ENCODE measurements at places on chromosomes 13 and 19.

DNA sequence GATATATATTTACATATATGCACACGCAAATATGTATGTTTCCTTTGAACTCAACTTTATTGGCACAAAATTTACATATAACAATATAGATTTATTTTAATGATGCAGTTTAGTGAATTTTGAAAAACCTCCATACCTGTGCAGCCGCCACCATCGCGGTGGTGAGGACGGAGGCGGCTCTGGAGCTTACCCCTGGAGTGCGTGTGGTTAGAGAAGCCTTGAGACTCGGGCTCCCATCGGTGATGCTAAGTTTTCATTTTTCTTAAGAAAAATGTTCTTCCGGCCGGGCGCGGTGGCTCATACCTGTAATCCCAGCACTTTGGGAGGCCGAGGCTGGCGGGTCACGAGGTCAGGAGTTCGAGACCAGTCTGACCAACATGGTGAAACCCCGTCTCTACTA, 31.8 kb downstream of the GJA3 start:
- H3K4me1 ChIP-seq, result peaks cover 2% of the 10 kb centered on the region
- no peaks in the 10 kb centered on the region for H3K36me3 ChIP-seq
- no peak overlapping the region for H3K27ac ChIP-seq
- peaks cover 24% of the 10 kb centered on the region for H3K27me3 ChIP-seq
- no peak for DNase-seq

GRCh38 chr13:66362485-66362884, 867.7 kb downstream of the PCDH9 start:
- no peaks in the 10 kb centered on the region for H3K27me3 ChIP-seq
- H3K27ac ChIP-seq, result no peak overlapping the region
- H3K4me1 ChIP-seq, result no peaks in the 10 kb centered on the region
- H3K36me3 ChIP-seq, result no peaks in the 10 kb centered on the region

GRCh38 chr13:51665456-51665855, 81.2 kb downstream of the WDFY2 start:
- no peak overlapping the region for H3K4me3 ChIP-seq
- H3K36me3 ChIP-seq, result peaks cover 4% of the 10 kb centered on the region
- DNase-seq, result no peak
- H3K27me3 ChIP-seq, result no peaks in the 10 kb centered on the region
- peaks cover 5% of the 10 kb centered on the region for H3K4me1 ChIP-seq

GRCh38 chr13:23754997-23755396, 134.2 kb downstream of the MIPEP start:
- peaks cover 4% of the 10 kb centered on the region for H3K36me3 ChIP-seq
- H3K4me1 ChIP-seq, result peaks cover 38% of the 10 kb centered on the region
- H3K27me3 ChIP-seq, result peaks cover 3% of the 10 kb centered on the region

DNA sequence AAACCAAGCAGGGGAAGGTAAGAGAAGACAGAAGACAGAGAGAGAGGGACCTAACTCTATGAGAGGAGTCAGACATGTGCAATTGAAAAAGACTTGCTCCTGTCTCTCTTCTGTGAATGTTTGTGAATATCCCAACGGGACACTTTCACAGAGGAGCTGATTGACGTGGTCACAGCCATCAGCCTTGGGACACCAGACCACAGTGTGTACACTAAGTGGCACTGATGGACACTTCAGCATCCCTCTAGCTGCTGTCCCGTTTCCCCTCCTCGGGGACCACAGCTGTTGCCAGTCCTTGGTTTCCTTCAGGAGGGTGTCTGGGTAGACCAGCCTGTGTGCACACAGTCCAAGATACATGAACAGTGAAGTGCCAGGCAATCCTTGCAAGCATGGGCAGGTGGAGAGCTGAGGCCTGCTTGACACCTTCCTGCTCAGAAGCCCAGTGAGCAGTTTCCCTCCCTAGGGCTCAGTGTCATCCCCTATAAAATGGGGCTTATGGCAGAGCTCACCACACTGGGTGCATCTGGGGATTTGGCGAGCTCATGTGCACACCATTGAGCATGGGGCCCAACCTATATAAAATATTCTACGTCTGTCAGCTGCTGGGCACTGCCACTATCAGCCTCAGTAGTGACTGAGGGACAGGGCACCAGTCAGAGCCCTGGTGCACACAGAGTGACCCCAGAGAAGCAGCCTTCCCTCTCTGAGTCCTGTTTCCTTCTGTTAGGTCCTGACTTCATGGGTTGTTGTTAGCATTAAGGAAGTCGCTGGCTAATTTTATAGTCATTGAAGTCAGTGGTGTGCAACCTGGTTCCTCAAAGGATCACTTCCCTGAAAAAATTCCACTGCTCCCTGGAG, 4.3 kb upstream of the USF2 start:
- no peak overlapping the region for H3K4me3 ChIP-seq
- no peaks in the 10 kb centered on the region for H3K27me3 ChIP-seq
- peaks cover 8% of the 10 kb centered on the region for H3K4me1 ChIP-seq

DNA sequence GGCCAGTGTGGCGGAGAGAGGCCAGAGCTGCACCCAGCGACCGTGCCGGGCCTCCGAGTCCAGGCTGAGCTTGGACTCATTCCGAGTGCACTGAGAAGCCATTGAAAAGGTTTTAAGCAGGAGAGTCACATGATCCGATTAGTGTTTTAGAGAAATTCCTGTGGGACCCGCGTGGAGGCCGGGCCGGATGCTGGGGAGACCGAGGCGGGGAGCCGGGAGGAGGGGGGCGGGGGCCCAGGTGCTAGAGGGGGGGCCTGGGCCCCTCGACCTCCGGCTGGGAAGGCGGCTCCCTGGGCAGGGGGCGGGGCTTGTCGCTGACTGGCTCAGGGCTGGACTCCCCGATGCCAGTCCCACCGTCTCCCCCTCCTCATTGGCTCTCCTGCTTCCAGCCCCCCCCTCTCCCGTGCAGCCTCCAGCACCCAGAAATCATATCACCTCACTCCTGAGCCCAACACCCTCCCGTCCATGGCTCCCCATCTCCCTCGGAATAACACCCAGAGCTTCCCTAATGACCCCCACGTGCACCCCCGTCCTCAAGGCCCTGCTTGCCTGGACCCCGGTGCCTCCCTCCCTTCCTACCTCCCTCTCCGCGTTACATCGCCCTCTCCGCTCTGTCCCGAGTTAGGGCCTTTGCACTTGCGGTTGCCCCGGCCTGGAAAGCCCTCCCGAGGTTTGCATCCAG, 5.2 kb upstream of the ZNF579 start:
- H3K27ac ChIP-seq, result no peak overlapping the region
- H3K4me1 ChIP-seq, result peaks cover 21% of the 10 kb centered on the region
- peak overlapping the region; percentile 49 for H3K4me3 ChIP-seq
- peaks cover 13% of the 10 kb centered on the region for H3K27me3 ChIP-seq
- H3K36me3 ChIP-seq, result no peaks in the 10 kb centered on the region

- H3K27me3 ChIP-seq, result no peaks in the 10 kb centered on the region
- peaks cover 19% of the 10 kb centered on the region for H3K36me3 ChIP-seq
- peaks cover 68% of the 10 kb centered on the region for H3K4me1 ChIP-seq
- H3K27ac ChIP-seq, result peak overlapping the region; percentile 68
- peak overlapping the region; percentile 66 for H3K4me3 ChIP-seq
- DNase-seq, result no peak
Measured at GRCh38 chr13:75761369-75761768, 125.2 kb downstream of the LMO7 start.

GRCh38 chr19:47296036-47296435, 13.6 kb upstream of the C5AR1 start:
- H3K4me1 ChIP-seq, result peaks cover 5% of the 10 kb centered on the region
- no peak overlapping the region for H3K4me3 ChIP-seq
- peak; percentile 62 for DNase-seq
- no peaks in the 10 kb centered on the region for H3K27me3 ChIP-seq

DNA sequence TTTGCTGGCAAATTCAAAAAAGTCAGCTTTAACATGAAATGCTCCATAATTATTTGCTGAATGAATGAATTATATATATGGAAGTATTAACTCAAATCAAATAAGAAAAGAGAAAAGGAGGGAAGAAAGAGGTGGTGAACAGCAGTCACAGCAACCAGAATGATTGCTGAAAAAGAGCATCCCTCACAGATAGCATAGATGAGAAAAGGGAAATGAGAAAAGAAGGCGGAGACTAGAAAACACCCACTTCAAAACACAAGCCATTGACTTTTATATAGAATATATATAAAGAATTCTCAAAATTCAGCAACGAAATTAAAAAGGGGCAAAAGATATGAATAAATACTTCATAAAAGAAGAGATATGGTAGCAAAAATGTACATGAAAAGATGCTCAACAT, 75.2 kb downstream of the CAB39L start:
- no peak overlapping the region for H3K4me3 ChIP-seq
- H3K27me3 ChIP-seq, result peaks cover 4% of the 10 kb centered on the region
- no peak overlapping the region for H3K27ac ChIP-seq
- H3K36me3 ChIP-seq, result no peaks in the 10 kb centered on the region
- H3K4me1 ChIP-seq, result no peaks in the 10 kb centered on the region

- DNase-seq, result no peak
- no peaks in the 10 kb centered on the region for H3K36me3 ChIP-seq
- H3K4me3 ChIP-seq, result no peak overlapping the region
- no peaks in the 10 kb centered on the region for H3K27me3 ChIP-seq
- no peak overlapping the region for H3K27ac ChIP-seq
Measured at GRCh38 chr13:22196777-22197176, 525.9 kb downstream of the FGF9 start.

DNA sequence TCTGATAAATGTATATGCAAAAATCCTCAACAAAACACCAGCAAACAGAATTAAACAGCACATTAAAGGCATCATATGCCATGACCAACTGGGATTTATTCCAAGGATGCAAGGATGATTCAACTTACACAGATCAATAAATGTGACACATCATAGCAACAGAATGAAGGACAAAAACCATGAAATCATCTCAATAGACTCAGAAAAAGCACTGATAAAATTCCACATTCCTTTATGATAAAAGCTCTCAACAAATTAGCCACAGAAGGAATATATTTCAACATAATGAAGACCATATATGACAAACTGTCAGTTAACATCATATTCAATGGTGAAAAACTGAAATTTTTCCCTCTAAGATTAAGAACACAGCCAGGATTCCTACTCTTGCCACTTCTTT, 691.6 kb downstream of the DIAPH3 start:
- H3K4me1 ChIP-seq, result no peaks in the 10 kb centered on the region
- no peak overlapping the region for H3K27ac ChIP-seq
- no peak for DNase-seq
- H3K4me3 ChIP-seq, result no peak overlapping the region

GRCh38 chr19:52665027-52665426, 26.9 kb upstream of the ZNF83 start:
- peaks cover 87% of the 10 kb centered on the region for H3K36me3 ChIP-seq
- DNase-seq, result no peak
- H3K4me1 ChIP-seq, result peaks cover 2% of the 10 kb centered on the region
- H3K4me3 ChIP-seq, result no peak overlapping the region
- no peaks in the 10 kb centered on the region for H3K27me3 ChIP-seq

DNA sequence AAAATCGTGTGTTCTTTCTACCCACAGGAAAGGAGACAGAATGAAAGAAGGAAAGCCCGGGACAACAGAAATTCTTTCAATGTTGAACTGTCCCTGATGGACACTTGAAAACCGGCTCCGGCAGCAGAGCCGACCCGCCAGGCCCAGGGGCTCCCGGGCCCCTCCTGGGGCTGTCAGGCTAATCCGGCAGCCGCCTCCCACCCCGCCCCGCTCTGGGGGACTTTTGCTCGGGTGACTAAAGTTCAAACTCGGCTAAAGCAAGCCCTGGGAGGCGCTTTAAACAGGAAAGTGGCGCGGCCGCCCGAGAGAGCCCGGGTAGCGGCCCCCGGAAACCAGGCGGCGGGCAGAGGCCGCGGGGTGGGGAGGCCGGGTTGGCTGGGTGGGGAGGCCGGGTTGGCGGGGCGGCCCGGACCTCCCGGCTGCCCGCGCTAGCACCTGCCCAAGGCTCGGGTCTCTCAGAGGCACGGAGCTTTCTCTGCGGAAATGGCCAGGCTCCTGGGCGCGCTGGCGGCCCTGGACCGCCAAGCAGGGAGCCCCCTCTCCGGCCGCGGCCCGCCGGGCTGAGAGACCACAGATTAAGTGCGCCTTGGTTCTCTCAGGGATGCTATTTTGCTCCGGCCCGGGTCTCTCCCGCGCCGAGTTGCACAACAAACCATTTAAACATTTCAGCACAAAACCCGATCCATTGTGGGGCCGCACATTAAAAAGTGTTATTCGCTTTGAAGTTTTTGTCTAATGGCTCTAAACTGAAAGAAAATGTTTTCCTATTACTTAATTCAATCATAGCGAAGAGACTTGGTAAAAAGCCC, 2.6 kb upstream of the GSX1 start:
- DNase-seq, result no peak
- peaks cover 19% of the 10 kb centered on the region for H3K4me1 ChIP-seq
- H3K36me3 ChIP-seq, result no peaks in the 10 kb centered on the region
- peaks cover 66% of the 10 kb centered on the region for H3K27me3 ChIP-seq
- H3K27ac ChIP-seq, result no peak overlapping the region

GRCh38 chr19:20367811-20368294, 197.7 kb downstream of the ZNF737 start:
- H3K36me3 ChIP-seq, result peaks cover 2% of the 10 kb centered on the region
- DNase-seq, result no peak
- no peaks in the 10 kb centered on the region for H3K27me3 ChIP-seq
- no peak overlapping the region for H3K27ac ChIP-seq

DNA sequence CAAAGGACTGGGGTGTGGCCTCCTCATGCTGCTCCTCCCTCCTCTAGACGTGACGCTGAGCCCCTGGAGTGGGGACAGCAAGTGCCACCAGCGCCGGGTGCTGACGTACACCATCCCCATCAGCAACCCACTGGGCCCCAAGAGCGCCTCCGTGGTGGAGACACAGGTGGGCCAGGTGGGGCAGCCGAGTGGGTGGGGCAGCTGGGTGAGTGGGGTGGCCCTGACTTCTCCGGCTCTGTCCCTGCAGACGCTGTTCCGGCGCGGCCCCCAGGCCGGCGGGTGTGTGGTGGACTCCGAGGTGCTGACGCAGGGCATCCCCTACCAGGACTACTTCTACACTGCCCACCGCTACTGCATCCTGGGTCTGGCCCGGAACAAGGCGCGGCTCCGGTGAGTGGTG, 11.1 kb upstream of the SCN1B start:
- no peaks in the 10 kb centered on the region for H3K27me3 ChIP-seq
- peaks cover 4% of the 10 kb centered on the region for H3K4me1 ChIP-seq
- peaks cover 74% of the 10 kb centered on the region for H3K36me3 ChIP-seq
- no peak overlapping the region for H3K27ac ChIP-seq

DNA sequence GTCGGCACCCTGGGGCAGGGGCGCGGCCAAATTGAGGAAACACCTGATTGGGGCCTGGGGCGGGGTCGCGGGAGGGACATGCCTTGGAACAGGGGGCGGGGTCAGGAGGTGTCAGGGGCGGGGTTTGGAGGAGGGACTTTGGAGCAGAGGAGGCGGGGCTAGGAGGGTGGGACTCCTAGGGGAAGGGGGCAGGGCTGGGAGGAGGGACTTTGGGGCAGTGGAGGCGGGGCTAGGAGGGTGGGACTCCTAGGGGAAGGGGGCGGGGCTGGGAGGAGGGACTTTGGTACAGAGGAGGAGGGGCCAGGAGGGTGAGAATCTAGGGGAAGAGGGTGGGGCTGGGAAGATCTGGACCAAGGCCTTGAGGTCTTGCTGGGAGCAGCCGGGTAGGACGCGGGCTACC, 21.9 kb downstream of the GRIN2D start:
- H3K4me1 ChIP-seq, result peaks cover 26% of the 10 kb centered on the region
- DNase-seq, result peak; percentile 65
- H3K4me3 ChIP-seq, result peak overlapping the region; percentile 56
- peaks cover 18% of the 10 kb centered on the region for H3K27me3 ChIP-seq

Measured in activated T-helper 2 cell treated with anti-CD3 and anti-CD28 coated beads, Interferon-gamma antibody, Interleukin-2, Interleukin-4, amounts not matched to agents 10 μg/mL and 5 μg/mL and 100 μg/mL, durations not matched to agents 14 hours and 24 hours and 36 hours (primary cell).